LNCaP clone FGC (cell line): ENCODE measurements at places on chromosomes 5 and 9.
A peak's percentile ranks its signal among the peaks of the same experiment; 100 is the strongest.

DNA sequence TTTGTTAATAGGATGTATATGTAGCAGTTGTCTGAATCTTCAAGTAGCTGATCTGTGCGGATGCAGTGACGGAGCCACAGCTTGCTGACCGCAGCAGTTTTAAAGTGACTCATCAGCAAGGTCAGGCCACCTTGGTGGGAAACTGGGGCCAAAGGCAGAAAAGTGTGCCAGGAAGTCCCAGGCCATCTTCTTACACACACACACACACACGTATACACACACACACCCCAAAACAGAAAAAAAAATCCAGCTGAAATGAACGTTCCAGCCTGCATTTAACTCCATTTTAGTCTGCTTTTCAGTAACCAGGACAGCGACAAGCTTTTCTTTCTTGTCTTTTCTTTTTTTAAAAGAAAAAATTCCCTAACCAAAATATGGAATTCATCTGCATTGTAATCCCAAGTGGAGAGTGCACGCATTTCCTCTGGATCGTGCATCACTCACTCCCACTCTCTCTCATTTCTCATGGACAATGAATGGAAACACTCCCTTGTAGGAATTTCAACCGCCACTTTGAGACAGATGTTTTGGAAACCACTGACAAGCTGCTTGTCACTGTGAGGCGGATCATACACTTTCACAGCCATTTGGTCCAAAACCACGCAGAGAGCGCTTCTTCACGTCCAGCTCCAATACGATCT, 103.9 kb downstream of the LHFPL2 start:
- no peak for DNase-seq

DNA sequence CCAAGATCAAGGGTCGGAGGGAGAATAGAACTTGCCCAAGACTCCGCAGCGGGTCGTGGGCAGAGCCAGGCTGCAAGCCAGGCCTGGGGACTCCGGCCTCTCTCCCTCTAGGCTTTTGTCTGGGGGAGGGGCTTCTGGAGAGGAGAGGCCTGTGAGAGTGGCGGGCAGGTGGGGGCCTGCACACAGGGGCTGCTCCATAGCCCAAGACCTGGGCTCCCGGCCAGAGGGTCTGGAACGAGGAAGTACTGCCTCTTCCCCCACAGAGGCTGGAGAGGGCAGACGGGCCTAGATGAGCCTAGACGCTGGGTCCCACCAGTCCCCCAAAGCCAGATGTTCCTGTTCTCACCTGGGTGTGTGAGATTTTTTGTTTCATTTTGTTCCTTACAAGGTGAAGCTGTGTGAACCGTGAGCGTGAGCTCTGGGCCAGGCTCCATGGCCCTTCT, 5.2 kb upstream of the ST6GALNAC6 start:
- DNase-seq: no peak

DNA sequence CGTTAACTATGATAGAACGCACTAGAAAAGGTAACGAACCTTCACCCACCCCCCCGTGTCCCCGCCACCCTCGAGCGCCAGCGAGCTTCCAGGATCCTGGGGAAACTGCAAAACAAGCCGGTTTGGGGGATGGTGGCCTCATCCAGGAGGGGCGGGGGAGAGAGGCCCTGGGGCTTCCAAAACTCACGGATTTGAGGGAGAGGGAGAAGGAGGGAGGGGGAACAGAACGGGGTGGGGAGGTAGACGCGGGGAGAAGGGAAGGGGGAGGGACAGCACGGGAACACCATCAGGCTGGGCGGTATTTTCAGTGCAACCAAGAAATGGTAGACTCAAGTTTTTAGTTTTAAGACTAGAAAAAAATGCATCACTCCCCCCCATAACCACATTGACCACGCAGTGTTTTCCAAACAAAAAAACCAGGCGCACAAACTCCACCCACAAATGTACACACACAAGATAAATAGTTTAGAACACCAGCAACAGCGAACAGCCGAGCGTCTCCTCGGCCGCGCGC, 1.4 kb downstream of the NRARP start:
- DNase-seq: peak; percentile 81

DNA sequence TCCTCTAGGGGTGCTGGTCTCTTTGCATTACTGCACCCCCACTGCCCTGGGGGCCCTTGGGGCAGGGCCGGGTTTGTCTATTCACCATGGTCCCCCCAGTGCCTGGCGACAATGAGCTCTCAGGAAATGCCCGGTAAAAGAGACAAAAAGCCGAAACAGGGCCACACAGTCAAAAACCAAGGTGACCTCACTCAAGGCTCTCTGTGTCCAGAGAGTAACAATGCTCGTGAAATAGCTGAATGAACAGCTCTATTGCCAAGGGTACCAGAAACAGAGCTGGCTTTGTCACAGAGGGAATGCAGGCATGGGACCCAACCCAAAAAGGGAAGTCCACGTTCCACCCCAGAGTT, 16.0 kb downstream of the SH3PXD2B start:
- no peak for DNase-seq

- no peak for DNase-seq
Measured at GRCh38 chr9:137266162-137266527, 11.0 kb downstream of the NELFB start.

DNA sequence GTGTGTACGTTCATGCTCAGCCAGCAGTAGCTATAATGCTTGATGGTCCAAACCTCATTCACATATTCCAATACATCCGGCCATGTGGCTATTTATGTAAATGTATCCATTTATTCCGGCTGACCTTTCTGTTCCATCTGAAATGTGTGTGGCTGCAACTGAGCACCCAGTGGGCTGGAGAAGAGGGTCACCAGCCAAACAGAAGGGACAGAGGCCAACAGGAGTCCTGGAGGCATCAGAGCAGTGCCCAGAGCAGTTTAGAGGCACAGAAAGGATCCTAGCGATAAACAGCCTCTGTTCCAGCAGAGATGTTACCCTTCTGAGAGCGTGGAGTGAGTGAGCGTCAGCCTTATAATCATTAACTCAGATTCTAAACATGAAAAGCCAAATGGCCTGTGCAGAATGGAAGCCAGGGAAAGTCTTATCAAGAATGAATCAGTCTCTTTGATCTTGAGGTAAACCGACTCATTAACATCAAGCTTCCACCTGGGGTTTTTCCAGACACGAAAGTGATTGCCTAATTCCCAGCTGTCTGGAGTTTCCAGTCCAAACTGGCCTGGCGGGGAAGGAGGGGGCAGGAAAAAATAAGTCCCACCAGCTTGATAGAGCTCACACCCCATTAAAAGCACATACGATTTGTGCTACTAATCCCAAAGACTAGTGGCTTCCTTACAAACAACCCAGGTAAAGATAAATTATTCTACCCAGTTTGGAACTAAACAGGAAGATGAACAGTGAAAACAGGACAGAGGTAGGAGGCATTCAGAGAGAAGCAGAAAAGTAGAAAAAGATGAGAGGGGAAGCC, 55.7 kb downstream of the SUSD1 start:
- DNase-seq: no peak

DNA sequence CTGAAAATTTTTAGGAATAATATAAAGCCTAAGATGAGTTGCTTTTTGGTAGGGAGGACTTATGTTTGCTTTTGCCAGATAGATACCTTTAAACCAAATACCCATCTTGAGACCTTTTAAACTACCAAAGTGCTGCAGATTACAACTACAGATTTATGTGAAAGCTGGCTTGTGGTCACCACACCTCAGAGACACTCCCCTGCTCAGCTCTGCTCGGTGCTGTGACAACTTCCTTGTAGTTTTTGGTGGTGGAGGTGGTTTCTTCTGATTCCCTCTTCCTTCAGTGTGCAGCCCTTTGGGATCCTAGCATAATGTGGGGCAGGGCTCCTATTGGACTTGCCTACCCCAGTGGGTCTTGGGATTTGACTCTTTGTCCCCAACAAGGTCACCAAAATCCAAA, 29.2 kb downstream of the GARNL3 start:
- DNase-seq: no peak

GRCh38 chr5:81192373-81192750, 40.8 kb upstream of the CKMT2 start:
- DNase-seq: no peak

DNA sequence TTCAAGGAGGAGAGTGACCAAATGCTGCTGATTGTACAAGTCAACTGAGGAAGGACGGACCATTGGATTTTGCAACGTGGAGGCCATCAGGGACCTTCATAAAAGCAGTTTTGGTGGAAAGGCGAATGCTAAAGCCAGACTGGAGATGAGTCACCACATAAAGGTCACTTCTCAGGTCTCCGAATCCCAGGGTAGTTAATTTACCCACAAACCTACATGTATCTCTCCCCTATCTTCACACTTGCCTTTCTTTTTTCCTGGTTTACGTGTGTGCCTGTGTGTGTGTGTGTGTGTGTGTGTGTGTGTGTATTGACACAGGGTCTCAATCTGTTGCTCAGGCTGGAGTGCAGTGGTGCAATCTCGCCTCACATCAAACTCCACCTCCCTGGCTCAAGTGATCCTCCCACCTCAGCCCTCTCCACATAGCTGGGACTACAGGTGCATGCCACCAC, 4.6 kb upstream of the CTNNA1 start:
- DNase-seq: no peak

GRCh38 chr9:92295827-92296258, 2.3 kb upstream of the IARS1 start:
- DNase-seq: peak; percentile 50

GRCh38 chr5:145687943-145688342, 147.2 kb downstream of the PRELID2 start:
- DNase-seq: no peak

GRCh38 chr5:11904265-11904906, at the start of gene CTNND2:
CTNND2 (minus strand) TSS chr5:11904446; CDS start chr5:11903853, 593 bp downstream.
- DNase-seq: no peak

- no peak for DNase-seq
Measured at GRCh38 chr9:132609829-132610228, 27.4 kb downstream of the BARHL1 start.

DNA sequence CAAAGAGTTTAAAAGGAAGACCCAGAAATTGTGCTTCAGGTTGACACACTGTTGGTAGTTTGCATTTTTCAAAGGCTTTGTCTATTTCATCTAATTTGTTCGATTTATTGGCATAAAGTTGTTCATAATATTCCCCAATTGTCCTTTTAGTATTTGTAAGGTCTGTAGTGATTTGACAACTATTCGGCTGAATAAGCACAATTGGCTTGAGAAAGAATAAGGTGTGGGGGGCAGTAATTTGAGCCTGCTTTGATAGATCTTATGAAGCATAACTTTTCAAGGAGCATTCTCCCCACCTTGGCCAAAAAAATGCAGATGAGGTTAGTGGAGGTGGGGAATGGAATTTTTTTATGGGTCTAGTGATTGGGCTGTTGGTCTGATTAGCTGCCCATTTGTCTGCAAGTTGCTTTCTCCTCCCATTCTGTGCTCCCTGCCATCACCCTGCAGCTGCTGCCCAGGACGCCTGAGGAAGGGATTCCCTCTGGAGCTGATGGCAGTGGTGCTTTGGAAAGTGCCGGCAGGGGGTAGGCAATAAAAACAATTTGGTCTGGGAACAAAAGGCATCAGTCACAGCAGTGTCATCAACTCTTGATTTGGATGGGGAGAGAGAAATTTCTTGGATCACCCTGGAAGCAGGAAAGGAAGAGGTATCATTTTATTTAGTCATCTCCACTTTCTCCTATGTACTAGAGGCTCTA, 26.6 kb downstream of the WNT8A start:
- DNase-seq: no peak

DNA sequence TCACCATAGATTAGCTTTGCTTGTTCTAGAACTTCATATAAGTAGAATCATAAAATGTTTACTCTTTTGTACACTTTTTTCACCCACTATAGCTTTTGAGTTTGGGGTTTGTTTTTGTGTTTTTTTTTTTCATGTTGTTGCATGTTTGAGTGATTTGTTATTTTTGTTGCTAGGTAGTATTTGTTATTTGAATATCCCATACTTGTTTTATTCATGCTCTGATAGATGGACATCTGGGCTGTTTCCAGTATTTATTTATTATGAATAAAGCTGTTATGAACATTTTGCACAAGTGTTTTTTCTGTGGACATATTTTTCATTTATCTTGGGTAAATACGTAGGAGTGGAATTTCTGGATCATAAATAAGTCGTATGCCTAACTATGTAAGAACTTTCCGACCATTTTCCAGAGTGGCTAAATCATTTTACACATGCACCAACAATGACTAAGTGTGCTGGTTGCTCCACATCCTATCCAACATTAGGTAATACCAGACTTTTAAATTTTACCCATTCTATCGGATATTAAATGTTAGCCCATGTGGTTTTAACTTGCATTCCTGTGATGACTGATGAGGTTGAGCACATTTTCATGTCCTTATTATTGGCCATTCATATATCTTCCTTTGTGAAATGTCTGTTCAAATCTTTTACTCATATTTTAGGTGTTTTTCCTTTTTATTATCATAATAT, 69.1 kb upstream of the NR4A3 start:
- DNase-seq: no peak

DNA sequence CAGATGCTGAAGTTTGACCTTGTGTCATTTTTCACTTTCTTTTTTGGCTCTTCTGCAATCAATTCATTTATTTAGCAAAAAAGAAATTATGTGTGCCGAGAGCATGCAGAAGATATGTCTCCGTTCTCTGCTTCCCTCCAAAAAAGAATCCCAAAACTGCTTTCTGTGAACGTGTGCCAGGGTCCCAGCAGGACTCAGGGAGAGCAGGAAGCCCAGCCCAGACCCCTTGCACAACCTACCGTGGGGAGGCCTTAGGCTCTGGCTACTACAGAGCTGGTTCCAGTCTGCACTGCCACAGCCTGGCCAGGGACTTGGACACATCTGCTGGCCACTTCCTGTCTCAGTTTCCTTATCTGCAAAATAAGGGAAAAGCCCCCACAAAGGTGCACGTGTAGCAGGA, 2.4 kb downstream of the FGFR4 start:
- no peak for DNase-seq

- DNase-seq: no peak
Measured at GRCh38 chr5:1875281-1875842, 7.4 kb downstream of the IRX4 start.

DNA sequence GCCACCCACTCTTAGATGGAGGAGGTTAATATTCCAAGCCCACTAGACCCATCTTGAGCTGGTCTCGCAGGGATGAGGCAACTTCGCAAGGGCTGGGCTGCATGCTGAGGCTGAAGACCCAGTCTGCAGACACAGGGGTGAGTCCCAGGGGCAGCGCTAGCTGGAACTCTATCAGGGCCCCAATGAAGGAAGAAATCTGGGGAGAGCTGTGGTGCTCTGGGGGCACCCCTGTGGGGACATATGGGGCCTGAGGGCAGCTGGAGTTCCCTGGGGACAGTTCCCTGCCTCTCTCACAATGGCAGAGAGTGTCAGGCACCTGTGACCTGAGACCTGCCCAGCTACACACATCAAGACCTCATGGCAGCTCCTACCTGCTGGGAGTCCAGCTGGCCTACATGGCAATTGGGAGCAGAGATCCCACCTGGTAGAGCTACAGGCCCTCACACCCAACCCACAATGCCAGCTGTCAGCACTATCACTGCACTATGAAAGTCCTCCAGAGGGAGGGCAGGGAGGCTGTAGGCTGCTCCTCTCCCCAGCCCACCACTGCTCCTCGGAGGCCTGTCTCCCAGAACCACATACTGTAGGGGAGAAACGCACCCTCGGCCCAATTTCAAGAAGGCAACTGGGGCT, 202.2 kb downstream of the GABBR2 start:
- DNase-seq: no peak

DNA sequence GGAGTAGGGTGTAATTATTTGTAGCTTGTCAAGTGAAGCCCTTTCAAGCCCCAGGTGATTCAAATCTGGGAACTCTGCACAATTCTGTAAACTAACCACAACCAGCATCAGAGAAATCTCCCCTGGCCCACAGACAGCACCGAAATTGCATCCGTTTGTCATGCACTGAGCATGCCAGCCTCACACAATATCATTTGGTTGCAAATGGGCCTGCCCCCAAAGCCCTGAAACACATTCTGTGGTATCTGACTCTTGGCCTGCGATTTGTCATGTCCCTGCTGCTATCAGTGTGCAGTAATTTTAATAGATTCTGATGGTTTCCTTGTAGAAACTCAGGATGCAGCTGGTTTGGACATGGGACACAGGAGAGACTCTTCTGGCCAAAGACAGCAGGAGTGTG, 35.3 kb downstream of the SNX24 start:
- DNase-seq: no peak
